ENCODE measurements at places on chromosomes 5 and 9.

- DNase-seq = no peak
Observed at GRCh38 chr5:177368869-177369644, 11.3 kb downstream of the RGS14 start.

GRCh38 chr9:135166565-135166964 lies 79.1 kb downstream of the OLFM1 start:
- DNase-seq = no peak

DNA sequence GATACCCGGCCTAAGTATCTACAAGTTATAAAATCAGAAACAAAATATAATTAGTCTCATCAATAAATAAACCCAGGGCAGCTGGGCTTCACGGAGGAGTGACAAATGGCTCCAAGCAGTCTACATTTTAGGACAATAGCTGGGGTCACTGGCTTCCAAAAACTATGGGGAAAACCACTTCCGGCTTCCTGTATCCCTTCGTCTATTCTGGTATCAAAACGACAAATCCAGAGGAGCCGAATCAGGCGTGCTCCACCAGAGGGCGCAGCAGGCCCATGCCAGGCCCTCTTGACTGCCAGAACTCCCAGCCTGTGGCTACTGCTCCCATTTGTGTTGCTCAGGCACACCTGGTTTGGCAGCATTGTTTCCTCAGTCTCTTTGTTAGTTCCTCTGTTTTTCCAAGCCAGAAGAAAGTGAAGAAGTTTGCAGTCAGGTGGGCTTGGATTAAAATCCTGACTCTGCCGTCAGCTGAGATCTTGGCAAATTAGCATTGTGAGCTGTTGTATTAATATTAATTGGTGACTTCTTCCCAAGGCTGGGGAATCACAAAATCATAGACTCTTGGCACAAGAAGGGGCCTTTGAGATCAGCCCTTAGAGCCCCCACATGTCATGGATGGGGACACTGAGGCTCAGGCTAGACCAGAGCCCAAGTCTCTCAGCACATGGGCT lies 11.6 kb upstream of the RAB14 start:
- DNase-seq = peak; percentile 70

GRCh38 chr5:154707641-154708040 lies 47.5 kb upstream of the LARP1 start:
- DNase-seq = no peak

- no peak for DNase-seq
Observed at GRCh38 chr5:32767948-32768467, 56.9 kb downstream of the NPR3 start.

- no peak for DNase-seq
Observed at GRCh38 chr9:135607401-135608293, 31.7 kb downstream of the GLT6D1 start.

Measured in NCI-H1930 (cell line).